Breast epithelium (tissue), 4 donors: ENCODE measurements at places on chromosomes 16 and 17. TPM values are rescaled to one million over a fixed set of nuclear protein-coding genes. Genes with fewer than 3 reads are reported as not detected.

The PLEKHH3 gene
- total RNA-seq = 24.6 TPM

The CACNG1 gene
- total RNA-seq = not detected

The HOXB8 gene
- total RNA-seq = 4.6 TPM

The PRAC2 gene
- not detected for total RNA-seq

The TMEM238L gene
- not detected for total RNA-seq

The ABCA8 gene
- total RNA-seq = 46.2 TPM

The MEFV gene
- 5.6 TPM for total RNA-seq

The NLRP1 gene
- total RNA-seq = 29.6 TPM

The GRIN2A gene
- 0.29 TPM for total RNA-seq

The KRTAP4-12 gene
- not detected for total RNA-seq

The HELZ gene
- 66.5 TPM for total RNA-seq

The KRTAP9-4 gene
- not detected for total RNA-seq

The HSD3B7 gene
- total RNA-seq = 26.9 TPM

The LYRM9 gene
- total RNA-seq = 31.2 TPM

The XAF1 gene
- 25.6 TPM for total RNA-seq

GRCh38 chr16:12557786-12558185, 245.9 kb downstream of the CPPED1 start:
- DNase-seq = no peak
- H3K27ac ChIP-seq = no peak overlapping the region
- H3K4me3 ChIP-seq = no peak overlapping the region
- no peaks in the 10 kb centered on the region for H3K4me1 ChIP-seq
- no peaks in the 10 kb centered on the region for H3K36me3 ChIP-seq

DNA sequence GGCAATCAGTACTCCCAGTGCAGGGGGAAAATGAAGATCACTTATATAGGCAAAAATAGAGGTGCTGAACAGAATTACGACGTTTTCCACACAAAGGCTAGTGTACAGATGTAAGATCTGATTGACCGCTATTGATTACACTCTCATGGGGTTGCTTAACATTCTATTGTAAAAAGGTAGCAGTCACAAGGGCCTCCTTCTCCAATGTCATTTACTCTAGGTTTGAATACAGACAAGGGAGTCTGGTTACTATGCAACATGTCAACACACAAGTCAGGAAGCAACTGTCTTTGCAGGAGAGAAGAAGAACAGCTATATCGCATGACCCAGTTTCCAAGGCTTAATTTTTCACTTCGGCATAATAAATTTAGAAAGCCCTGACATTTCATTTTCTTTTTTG, 7.9 kb downstream of the KRT37 start:
- DNase-seq = no peak
- no peak overlapping the region for H3K4me3 ChIP-seq
- peak overlapping the region; percentile 19 for H3K27ac ChIP-seq
- H3K4me1 ChIP-seq = no peaks in the 10 kb centered on the region
- no peaks in the 10 kb centered on the region for H3K36me3 ChIP-seq

DNA sequence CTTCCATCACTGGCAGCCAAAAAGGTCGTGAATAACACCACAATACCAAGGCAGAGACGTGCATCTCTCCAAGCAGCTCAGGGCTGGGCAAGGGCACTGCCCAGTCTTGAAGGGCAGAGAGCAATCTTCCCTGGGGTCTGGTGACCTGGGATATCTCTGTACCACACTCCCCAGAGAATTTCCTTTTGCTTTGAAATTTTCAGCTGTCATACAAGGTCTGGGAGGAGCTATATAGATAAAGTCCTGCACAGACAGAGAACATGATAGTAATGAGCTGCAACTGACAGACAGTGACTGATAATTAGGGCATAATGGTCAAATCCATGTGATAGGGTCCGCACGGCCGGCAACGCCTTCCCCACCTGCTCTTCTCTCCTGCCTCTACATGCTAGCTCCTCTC, 68.2 kb downstream of the DYNLRB2 start:
- no peaks in the 10 kb centered on the region for H3K27me3 ChIP-seq
- H3K4me1 ChIP-seq = no peaks in the 10 kb centered on the region
- no peaks in the 10 kb centered on the region for H3K36me3 ChIP-seq
- H3K27ac ChIP-seq = no peak overlapping the region
- H3K4me3 ChIP-seq = no peak overlapping the region

DNA sequence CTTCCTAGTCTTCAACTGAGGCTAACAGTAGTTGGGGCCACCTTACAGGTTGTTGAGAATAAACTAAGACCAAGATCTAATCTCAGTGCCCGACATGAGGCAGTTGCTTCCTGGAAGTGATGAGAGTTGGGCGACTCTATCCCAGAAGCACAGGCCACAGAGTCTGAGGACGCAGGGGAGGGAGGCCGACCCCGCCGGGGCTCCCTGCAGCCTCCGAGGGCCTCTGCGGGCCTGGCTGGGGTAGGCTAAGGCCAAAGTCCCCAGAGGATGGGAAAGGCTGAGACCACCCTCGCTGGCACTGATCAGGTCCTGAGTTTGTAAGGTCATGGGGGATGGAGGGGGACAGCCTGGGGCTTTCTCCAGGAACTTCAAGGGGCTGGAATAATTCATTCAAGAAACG, 74.0 kb downstream of the ENGASE start:
- peaks cover 93% of the 10 kb centered on the region for H3K27me3 ChIP-seq
- H3K36me3 ChIP-seq = no peaks in the 10 kb centered on the region
- no peak overlapping the region for H3K27ac ChIP-seq
- H3K4me1 ChIP-seq = no peaks in the 10 kb centered on the region
- DNase-seq = no peak

- DNase-seq = no peak
- H3K36me3 ChIP-seq = no peaks in the 10 kb centered on the region
- H3K4me3 ChIP-seq = no peak overlapping the region
- peaks cover under 1% of the 10 kb centered on the region for H3K4me1 ChIP-seq
- no peak overlapping the region for H3K27ac ChIP-seq
- H3K27me3 ChIP-seq = no peaks in the 10 kb centered on the region
These were observed 34.5 kb upstream of the EFCAB13 start for GRCh38 chr17:47289302-47289701.

GRCh38 chr16:68131813-68132706, 46.9 kb downstream of the NFATC3 start:
- DNase-seq = no peak
- H3K4me1 ChIP-seq = no peaks in the 10 kb centered on the region
- H3K27me3 ChIP-seq = no peaks in the 10 kb centered on the region
- H3K4me3 ChIP-seq = no peak overlapping the region

GRCh38 chr16:72022127-72022526, 13.6 kb downstream of the DHODH start:
- no peaks in the 10 kb centered on the region for H3K27me3 ChIP-seq
- H3K27ac ChIP-seq = no peak overlapping the region
- no peaks in the 10 kb centered on the region for H3K36me3 ChIP-seq
- H3K4me3 ChIP-seq = no peak overlapping the region
- no peaks in the 10 kb centered on the region for H3K4me1 ChIP-seq

- no peaks in the 10 kb centered on the region for H3K36me3 ChIP-seq
- H3K4me3 ChIP-seq = no peak overlapping the region
- no peaks in the 10 kb centered on the region for H3K4me1 ChIP-seq
- no peak overlapping the region for H3K27ac ChIP-seq
These were observed 16.4 kb upstream of the HAP1 start for GRCh38 chr17:41750862-41751261.

DNA sequence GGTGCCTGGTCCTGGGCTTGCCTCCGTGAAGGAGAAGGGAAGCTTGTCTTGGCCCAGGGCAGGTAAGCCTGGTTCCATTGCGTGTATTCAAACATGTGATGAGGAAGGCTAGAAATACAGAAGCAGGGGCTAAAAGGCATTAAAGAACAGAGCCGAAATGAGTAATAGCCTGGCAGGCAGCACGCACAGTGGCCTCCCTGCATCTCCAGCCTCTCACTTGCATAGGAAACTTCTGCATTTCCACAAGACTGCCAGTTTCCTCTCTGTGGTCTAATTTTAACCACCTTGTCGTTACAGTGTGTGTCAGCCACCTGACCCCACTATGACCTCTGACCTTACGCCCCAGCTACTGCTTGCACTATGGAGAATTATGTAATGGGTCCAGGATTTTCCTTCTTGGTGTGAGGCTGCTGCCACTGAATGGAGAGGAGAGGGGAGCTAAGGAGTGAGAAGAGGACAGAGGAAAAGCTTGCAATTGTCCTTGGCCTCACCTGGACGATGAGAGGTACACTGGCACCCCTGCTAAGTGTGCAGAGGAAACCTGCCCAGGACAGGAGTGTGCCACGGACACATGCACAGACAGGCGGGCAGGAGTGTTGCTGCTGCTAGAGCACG, 32.8 kb downstream of the HIC1 start:
- H3K27ac ChIP-seq = peak overlapping the region; percentile 97
- no peak for DNase-seq
- H3K36me3 ChIP-seq = no peaks in the 10 kb centered on the region
- H3K4me3 ChIP-seq = no peak overlapping the region

DNA sequence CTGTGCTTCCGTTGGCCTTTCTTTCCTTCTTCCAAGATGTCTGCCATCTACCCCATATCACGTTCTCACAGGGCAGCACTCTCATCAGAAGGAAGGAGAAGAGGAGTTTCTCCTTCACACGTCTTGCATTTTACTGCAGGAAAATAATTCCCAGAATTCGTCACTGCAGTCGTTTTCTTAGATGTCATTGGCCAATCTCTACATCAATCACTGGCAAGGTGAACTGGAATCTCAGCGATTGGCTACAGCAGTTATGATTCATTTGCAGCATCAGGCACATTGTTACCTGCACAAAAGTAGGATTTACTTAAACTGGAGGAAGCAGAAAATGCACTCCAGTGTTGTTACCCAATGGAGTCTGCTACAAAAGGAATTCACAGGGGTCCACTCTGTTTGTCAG, 277.2 kb upstream of the RBFOX1 start:
- no peaks in the 10 kb centered on the region for H3K36me3 ChIP-seq
- no peak overlapping the region for H3K4me3 ChIP-seq
- no peaks in the 10 kb centered on the region for H3K27me3 ChIP-seq
- no peak overlapping the region for H3K27ac ChIP-seq

- no peaks in the 10 kb centered on the region for H3K27me3 ChIP-seq
- DNase-seq = no peak
- H3K27ac ChIP-seq = no peak overlapping the region
- no peak overlapping the region for H3K4me3 ChIP-seq
- no peaks in the 10 kb centered on the region for H3K36me3 ChIP-seq
These were observed 5.4 kb downstream of the NXPH3 start for GRCh38 chr17:49580981-49581647.

- H3K27me3 ChIP-seq = no peaks in the 10 kb centered on the region
- no peak overlapping the region for H3K4me3 ChIP-seq
These were observed 70.0 kb downstream of the HS3ST3A1 start for GRCh38 chr17:13531721-13532120.

DNA sequence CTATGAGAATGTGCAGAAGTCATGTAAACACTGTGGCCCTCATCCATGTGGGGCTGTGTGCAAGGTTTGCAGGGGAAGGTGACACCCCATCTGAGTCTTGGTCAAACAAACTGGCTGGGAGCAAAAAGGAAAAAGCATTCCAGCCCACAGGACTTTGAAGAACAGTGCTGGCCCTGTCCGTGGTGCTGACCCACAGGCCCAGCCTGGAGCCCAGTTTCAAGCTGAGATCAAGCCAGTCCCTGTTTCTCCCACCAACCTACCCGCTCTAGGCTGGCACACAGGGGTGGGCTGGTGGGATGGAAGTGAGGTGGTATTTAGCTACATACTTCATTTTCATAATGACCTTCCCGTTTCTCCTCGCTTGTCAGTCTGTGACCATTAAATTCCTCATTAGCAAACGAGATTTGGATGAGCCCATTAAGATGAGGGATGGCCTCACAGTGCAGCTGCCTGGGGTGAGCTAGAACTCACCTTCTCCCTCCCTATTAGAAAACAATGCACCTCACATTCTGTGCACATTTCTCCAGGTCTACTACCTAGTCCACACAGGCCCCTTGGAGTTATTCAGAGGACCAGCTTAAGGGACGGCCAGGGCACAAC, 12.6 kb upstream of the RPL38 start:
- no peaks in the 10 kb centered on the region for H3K4me1 ChIP-seq
- no peak for DNase-seq
- no peak overlapping the region for H3K4me3 ChIP-seq
- no peaks in the 10 kb centered on the region for H3K36me3 ChIP-seq
- H3K27ac ChIP-seq = no peak overlapping the region

GRCh38 chr17:70863436-70864248, 694.3 kb downstream of the KCNJ2 start:
- no peak overlapping the region for H3K4me3 ChIP-seq
- no peaks in the 10 kb centered on the region for H3K36me3 ChIP-seq
- H3K27ac ChIP-seq = no peak overlapping the region
- no peaks in the 10 kb centered on the region for H3K4me1 ChIP-seq
- no peak for DNase-seq

DNA sequence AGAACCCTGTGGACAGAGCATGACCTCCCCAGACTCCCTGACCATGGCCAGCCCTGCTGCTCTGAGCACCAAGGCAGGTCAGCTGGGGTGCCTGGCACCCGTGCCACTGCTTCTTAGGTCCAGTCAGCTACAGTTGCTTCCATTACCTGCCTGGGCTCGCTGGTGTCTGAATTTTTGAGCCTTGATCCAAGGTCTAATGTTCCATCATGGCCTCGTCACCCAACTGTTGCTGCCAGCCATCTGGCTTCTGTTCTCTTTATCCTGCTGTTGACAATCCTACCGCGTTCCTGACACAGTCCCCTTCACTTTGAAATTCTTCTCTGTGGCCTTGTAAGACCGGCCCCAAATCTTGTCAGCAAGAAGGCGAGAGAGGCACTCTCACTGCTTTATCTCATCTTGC, 16.7 kb downstream of the GLYR1 start:
- H3K4me1 ChIP-seq = no peaks in the 10 kb centered on the region
- no peak overlapping the region for H3K4me3 ChIP-seq
- peaks cover 9% of the 10 kb centered on the region for H3K36me3 ChIP-seq
- DNase-seq = no peak
- H3K27ac ChIP-seq = no peak overlapping the region
- no peaks in the 10 kb centered on the region for H3K27me3 ChIP-seq

- no peak for DNase-seq
- no peaks in the 10 kb centered on the region for H3K4me1 ChIP-seq
- no peak overlapping the region for H3K4me3 ChIP-seq
- H3K27ac ChIP-seq = peak overlapping the region; percentile 88
- no peaks in the 10 kb centered on the region for H3K27me3 ChIP-seq
These were observed 18.2 kb upstream of the ABR start for GRCh38 chr17:1197781-1198490.

DNA sequence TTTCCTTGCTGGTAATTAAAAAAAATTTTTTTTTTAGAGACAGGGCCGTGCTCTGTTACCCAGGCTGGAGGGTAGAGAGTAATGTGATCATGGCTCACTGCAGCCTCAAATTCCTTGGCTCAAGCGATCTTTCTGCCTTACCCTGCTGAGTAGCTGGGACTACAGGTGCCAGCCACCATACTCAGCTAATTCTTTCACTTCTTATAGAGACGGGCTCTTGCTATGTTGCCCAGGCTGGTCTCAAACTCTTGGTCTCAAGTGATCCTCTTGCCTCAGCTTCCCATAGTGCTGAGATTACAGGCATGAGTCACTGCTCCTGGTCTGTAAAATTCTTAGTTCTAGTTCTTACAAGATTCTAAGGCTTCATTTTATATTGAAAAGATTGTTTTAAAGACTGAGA, 11.1 kb downstream of the SMIM36 start:
- no peaks in the 10 kb centered on the region for H3K27me3 ChIP-seq
- no peak overlapping the region for H3K27ac ChIP-seq
- H3K36me3 ChIP-seq = no peaks in the 10 kb centered on the region
- no peak for DNase-seq
- H3K4me1 ChIP-seq = no peaks in the 10 kb centered on the region
